ENCODE measurements at places on chromosomes 2 and 18.

GRCh38 chr2:238114851-238115660 is 14.9 kb downstream of the ESPNL start:
- DNase-seq = no peak

- no peak for DNase-seq
Observed at GRCh38 chr2:221088506-221088905, 483.6 kb downstream of the EPHA4 start.

DNA sequence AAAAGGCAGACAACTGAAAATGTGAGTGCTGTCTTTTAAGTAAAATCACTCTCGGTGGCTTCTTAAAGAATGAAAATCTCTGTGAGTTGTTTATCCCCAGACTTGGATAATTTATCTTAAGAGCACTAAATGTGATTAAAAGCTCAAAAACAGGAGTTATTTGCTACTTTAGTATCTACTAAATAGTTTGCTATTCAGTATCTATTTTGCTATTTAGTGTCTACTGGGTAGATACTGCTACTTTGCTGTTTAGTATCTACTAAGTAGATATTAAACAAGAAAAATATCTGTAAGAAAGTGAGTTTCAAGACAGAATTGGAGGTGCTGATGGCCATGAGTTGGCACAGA is 1.4 kb upstream of the KCNG3 start:
- no peak for DNase-seq

DNA sequence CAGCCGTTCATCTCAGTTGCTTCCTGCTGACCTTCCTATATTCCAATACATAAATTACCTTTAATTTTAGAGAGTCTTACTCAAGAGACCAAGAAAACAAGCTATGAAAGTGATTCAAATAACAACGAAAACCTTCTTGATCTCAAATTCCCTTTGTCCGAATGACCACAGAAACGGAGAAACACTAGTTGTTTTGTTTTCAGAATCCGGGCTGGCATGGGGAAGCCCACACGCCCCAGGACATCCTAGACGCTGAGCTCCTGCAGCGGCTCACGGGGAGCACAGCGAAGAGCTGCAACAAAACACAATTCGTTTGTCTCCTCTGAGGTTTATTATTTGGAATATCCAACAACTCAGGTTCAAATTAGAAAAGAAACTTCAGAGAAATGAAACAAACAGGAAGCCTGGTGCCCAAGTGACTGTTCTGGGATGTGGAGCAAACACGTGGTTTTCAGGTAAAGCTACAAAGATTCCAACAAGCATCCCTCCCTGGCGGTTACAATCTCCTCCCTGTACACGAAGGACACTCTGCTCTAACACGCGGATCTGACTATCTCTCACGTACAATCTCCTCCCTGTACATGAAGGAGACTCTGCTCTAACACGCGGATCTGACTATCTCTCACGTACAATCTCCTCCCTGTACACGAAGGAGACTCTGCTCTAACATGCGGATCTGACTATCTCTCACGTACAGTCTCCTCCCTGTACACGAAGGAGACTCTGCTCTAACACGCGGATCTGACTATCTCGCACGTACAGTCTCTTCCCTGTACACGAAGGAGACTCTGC is 237.5 kb downstream of the TWIST2 start:
- no peak for DNase-seq

DNA sequence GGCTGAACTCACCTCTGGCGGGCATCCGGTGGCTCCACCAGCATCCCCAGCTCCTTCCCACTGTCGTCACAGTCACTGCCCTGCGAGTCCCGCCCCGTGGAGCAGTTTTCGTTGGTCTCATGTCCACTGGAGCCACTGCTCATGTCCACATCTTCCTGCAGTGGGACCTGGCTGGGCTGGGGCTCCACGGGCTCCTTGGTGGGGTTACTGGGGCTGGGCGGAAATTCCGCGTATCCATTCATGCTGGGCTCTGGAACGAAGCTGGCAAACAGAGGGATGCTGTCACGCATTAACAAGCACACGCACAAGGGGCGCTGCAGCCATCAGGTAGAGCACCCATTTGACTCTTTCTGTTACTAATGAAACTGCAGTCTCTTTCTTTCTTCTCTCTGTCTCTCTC is 10.7 kb downstream of the PER2 start:
- no peak for DNase-seq

- DNase-seq = no peak
Observed at GRCh38 chr2:159913900-159914299, 115.9 kb upstream of the CD302 start.

GRCh38 chr2:189022053-189022481 is 47.9 kb downstream of the COL3A1 start:
- DNase-seq = no peak
